ENCODE measurements at places on chromosomes 6 and 20. TPM values are rescaled to one million over a fixed set of nuclear protein-coding genes. Genes with fewer than 3 reads are reported as not detected.

GRCh38 chr6:142624978-142625715 lies 319.8 kb downstream of the HIVEP2 start:
- no peak for DNase-seq

Gene ZSCAN23
- 1.5 TPM for total RNA-seq

DNA sequence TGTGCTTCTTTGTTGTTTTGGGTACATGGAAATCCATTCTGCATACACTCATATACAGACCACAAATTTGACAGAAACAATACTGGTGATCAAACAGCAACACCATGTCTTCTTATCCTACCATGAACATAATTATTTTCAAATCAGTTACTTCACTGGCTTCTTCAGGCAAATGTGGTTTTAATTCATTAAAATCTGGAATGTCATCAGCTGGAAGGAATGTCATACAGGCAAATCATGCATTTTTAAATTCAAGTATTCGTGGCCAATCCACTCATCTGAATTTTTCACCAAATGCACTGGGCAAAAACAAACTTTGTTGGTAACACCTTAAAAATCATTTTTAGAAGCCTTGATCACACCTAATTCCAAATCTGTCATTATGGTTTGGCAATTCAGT lies 59.3 kb downstream of the KIF6 start:
- no peak for DNase-seq

Gene IL17A
- total RNA-seq, result not detected

GRCh38 chr20:48139262-48140041 lies 354.2 kb upstream of the SULF2 start:
- no peak for DNase-seq

Gene ATP6V1G2
- total RNA-seq, result 1.1 TPM

GRCh38 chr6:78430521-78430920 lies 436.8 kb upstream of the IRAK1BP1 start:
- DNase-seq, result no peak

Gene PACSIN1
- total RNA-seq, result not detected

DNA sequence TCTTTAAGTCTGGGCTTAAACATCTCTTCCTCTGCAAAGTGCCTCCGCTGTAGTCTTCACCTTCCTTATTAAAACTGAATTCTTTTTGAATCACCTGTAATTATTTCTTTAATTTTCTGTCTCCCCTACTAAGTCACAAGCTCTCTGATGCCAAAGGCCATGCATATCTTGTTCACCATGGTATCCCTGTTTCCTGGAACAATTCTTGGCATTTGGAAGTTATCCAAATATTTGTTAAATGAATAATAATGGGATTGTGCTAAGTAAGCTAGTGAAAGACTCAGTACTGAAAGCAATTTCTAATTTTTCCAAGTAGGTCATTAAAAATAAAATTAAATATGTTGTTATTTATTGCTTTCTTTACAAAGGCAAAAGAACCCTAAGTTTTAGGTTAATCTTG lies 12.2 kb downstream of the SNAP91 start:
- DNase-seq, result no peak

DNA sequence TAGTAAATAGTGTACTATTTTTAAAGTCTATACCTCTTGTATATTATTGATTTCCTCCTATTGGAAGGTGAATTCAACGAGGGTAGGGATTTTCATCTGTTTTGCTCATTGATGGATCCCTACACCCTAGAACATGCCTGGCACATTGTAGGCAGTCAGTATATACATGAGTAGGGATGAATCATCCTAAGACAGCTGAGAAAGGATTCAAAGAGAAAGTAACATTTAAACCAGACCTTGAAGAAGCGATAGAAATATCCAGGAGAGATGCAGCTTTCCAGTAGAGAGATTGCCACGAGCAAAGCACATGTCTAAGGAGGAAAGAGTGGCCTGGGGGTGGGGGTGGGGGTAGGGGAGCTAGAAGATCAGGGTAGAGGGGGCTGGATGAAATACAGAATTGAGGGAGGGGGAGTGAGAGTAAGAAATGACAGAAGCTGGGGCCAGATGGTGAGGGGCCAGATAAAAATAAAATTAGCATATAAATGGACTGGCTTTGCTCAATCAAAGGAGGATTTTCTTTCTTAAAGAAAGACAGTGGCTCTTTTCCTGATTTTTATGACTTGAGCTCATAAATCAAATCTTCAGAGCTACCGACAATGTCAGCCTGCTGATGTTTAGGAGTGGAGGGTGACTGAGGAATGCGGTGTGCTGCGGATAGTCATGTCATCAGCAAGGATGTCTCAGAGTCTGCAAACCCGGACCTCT lies 168.2 kb downstream of the SAMD5 start:
- DNase-seq, result no peak

- DNase-seq, result no peak
Measured at GRCh38 chr6:6386010-6386409, 65.5 kb upstream of the F13A1 start.

DNA sequence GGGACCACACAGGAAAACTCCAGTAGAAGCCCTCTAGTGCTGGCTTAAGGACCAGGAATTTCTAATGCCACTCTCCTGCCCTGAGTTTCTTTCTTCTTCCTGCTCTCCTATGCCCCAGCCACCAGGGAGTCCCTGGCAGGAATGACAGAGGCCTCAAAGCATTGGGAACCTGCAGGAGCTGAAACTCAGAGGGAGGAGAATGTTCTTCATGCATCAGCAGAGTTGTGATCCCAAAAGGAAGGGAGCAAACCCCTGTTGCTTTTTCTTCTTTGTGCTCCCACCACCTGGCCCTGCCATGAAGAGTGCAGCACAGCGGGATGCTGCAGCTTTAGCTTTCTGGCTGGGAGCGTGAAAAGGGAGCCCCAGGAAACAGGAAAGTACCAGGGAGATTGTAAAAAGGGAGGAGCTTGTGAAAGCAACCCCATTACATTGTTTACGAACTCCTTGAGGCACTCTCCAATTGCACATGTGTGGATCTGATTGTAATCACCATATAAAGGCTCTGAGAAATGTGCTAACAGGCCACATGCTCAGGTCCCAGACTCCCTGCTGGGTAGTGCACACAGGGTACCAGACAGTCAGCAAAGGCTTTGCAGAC lies 34.7 kb upstream of the FKBP1A start:
- DNase-seq, result no peak

- DNase-seq, result no peak
Measured at GRCh38 chr20:23397961-23398360, 23.3 kb downstream of the NAPB start.

Gene ABHD16B
- not detected for total RNA-seq

Gene WFDC5
- total RNA-seq, result not detected

Gene SLC17A3
- not detected for total RNA-seq

DNA sequence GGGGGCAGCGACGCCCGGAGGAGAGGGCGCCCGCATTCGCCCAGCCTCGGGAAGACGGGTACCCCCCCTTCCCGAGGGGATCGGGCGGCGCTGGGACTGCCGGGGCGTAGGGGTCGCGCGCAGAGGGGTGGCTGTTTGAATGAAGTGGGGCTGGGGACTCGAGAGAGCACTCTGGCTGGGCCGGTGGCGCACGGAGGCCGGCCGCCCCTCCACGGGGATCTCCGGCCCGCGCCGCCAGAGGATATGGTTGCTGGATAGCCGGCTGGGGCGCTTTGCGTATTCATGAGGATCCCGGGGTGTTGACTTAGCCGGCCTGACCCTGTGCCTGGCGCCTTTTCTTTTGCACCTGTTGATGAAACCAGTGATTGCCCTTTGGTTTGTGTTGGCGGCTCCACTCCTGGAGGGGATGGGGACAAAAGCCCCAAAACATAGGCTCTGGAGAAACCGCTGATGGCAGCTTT lies 469 bp downstream of the SYNJ2 start:
- DNase-seq, result peak; percentile 84

GRCh38 chr6:44775121-44775520 lies 387.6 kb downstream of the CDC5L start:
- no peak for DNase-seq

GRCh38 chr6:145213614-145214013 lies 521.7 kb downstream of the EPM2A start:
- DNase-seq, result no peak

GRCh38 chr6:97322226-97322625 lies 39.2 kb upstream of the MMS22L start:
- DNase-seq, result no peak

- DNase-seq, result no peak
Measured at GRCh38 chr20:38714308-38714707, 10.0 kb upstream of the SLC32A1 start.

DNA sequence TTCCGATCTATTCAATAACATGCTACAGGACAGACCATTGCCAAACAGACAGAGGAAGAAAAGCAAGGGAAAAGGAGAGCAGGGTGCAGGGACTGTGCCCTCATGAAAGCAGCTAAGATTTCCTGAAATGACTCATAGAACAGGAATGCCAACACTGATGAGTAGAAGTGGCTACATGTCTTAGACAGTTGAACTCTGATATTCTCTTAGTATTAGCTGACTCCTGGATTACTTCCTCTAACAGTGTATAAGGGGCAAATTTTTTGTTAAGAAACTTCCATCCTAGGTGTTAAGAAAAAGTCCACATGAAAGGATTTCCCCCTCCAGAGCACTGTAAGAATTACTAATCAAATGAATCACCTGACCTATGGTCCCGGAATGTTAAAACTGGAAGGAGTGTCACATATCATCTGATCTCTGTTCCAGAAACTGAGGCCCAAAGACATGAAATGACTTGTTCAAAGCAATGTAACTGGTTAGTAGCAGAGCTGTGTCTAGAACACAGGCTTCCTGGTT lies 224.9 kb downstream of the IBTK start:
- DNase-seq, result no peak

GRCh38 chr6:21767891-21768648 lies 174.5 kb downstream of the SOX4 start:
- no peak for DNase-seq

Gene SNX9
- 86.9 TPM for total RNA-seq

DNA sequence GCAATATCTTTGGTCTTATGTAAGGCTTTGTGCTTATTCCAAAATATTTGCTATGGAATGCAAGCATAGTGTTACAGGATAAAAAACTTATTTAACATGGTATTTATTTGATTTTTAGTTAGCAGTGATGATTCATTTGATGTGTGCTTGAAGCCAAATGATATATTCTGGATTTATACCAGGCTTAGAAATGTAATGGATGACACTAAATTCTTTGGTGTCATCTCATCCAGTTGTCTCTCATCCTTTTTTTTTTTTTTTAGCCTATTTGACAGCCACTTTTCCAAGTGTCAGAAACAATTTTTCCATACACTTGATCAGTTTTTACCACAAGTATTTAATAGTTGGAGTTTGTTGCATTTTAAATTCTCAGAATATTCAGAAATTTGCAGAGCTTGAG lies 515.3 kb downstream of the CDKAL1 start:
- DNase-seq, result no peak

DNA sequence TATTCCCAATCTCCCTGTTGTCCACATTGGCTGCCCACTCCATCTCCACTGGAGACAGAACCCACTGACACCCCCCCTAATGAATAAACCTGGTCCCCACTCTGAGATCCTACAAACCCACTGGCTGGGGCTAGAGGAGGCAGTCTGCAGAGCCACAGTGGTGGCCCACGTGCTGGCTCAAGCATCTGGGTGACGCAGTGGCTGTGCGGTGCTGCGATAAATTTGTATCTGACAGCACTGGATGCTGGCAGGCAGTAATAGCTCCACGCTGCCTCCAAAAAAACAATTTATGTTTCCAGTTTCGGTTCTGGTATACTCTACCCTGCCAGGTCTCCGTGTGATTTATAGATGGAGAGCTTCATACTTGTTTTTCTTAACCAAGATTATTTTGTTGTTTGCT lies 87.1 kb upstream of the SYNDIG1 start:
- DNase-seq, result no peak

GRCh38 chr20:14556206-14556605 lies 218.8 kb upstream of the FLRT3 start:
- DNase-seq, result no peak

Gene LAMP5
- total RNA-seq, result 0.22 TPM

- DNase-seq, result peak; percentile 89
Measured at GRCh38 chr6:30006170-30007131, 54.6 kb upstream of the POLR1H start.

Gene TBX18
- 13.8 TPM for total RNA-seq

DNA sequence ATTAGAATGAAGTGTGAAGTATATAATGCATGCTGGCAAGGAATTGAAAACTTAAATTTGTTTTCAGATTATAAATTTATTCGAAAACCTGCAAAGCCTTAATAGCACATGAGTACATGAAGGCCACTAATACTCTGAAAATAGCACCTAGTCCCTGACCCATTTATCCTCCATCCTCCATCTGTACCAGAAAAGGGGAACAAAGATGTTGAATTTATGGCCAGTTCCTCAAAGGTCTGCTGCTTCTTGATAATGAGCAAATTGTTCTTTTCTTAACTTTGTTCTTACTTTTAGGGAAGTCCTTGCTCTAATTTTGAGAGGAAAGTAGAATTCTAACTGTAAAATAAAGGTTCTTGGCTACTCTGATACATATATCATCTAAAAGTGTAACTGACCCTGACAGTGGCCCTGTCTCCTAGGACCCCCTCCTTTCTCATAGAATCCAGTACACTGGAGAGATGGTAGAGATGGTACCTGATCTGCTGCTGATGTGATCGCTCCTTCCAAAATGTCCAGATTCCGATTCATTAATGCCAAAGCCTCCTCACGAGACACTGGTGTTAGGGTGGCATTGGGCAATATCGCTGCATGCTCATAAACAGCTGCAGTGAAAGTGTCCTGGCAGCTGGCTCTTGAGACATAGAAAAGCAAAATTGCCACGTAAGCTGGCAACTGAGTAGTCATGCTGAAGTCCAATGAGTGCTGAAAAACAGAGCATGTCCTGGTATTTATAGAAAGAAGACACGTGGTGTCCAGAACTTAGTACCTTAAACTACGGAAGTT lies at the start of gene VNN1:
Gene VNN1 (minus strand): TSS at position 704 of the 783 bp plus-strand sequence. CDS start 20 bp downstream, at position 684.
- no peak for DNase-seq

- no peak for DNase-seq
Measured at GRCh38 chr6:159121486-159121885, 47.7 kb upstream of the FNDC1 start.

- DNase-seq, result no peak
Measured at GRCh38 chr20:51065615-51066014, 42.7 kb upstream of the KCNG1 start.

- no peak for DNase-seq
Measured at GRCh38 chr6:7976485-7977056, 66.0 kb upstream of the TXNDC5 start.

GRCh38 chr6:164079275-164079600 lies 664.7 kb downstream of the QKI start:
- no peak for DNase-seq

Gene ITPA
- 38.0 TPM for total RNA-seq

- DNase-seq, result no peak
Measured at GRCh38 chr20:57130160-57130772, 136.2 kb downstream of the BMP7 start.

DNA sequence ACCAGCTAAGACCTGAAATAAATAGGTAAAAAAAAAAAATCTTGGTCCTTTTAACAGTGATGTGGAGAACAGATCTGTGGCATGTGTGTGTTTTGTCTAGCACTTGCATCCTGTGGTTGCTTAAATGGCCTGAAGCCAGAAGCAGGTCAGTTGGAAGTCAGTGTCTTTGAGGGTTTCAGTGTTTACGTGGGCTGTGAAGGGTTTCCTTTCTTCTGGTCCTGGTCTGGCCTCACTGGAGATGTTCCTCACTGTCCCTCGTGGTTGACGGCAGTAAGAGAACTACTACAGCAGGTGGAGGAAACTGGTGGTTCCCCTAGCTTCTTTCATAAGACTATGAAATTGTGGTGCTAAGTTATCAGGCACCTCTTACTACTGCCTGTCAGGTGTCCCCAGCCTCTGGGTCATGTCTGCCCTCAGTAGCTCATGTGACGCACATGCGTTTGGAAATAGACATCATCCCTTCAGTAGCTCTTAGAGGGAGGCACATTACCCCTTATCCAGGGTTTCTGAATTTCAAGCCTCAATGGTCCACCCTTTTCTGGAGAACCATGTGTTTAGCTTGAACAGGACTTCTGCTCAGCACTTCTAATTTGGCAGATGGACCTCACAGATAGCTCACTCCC lies 59.4 kb upstream of the SCP2D1 start:
- DNase-seq, result no peak
